ENCODE measurements at places on chromosomes 1 and 21.

GRCh38 chr1:1435106-1435903, at the start of gene VWA1:
VWA1 (plus strand) TSS chr1:1435690; CDS start chr1:1435749, 59 bp downstream.
- peak; percentile 78 for DNase-seq

- DNase-seq = no peak
Measured at GRCh38 chr21:44999972-45000636, 60.3 kb downstream of the SLX9 start.

DNA sequence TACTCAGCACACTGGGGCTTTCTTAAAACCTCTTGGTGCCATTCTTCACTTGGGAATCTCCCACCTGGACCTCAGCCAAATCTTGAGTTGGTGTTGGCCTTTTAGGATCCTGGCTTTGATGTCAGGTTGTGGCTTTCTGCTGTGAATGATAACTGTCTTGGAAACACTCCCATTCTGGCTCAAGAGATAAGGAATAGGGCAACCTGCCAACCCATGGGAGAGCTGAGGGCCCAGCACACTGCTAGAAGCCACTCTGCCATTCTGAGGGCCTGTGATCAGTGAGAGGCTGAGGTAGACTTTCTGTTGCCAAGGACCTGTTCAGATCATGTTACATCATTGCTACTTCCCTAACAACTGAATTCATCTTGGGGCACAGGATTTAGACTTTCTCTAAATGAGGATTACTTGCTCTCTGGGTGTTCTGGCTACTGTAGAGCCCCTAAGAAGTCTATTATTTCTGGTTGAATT, 45.8 kb downstream of the TTC39A start:
- no peak for DNase-seq

DNA sequence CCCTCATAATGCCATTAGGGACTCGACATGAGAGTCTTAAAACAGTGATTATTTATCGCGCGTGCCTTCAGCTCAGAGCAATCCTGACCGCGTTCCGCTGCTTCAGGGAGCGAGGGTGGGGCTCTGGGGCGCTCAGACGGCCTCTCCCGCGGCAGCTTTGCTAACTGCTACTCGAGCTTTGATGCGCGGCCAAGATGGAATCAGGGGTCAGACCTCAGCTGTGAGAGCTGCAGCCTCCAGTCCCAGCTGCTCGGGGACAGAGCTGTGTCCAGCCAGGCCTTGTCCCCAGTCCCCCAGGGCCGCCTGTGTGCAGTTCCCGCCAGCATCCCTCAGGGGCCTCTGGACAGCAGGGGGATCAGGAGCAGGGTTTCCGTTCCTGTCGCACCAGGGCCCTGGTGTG, 104.6 kb upstream of the TTC34 start:
- DNase-seq = no peak

GRCh38 chr1:222045786-222046185, 303.9 kb upstream of the DUSP10 start:
- DNase-seq = no peak

GRCh38 chr1:184928394-184928793, 45.9 kb downstream of the NIBAN1 start:
- DNase-seq = no peak

DNA sequence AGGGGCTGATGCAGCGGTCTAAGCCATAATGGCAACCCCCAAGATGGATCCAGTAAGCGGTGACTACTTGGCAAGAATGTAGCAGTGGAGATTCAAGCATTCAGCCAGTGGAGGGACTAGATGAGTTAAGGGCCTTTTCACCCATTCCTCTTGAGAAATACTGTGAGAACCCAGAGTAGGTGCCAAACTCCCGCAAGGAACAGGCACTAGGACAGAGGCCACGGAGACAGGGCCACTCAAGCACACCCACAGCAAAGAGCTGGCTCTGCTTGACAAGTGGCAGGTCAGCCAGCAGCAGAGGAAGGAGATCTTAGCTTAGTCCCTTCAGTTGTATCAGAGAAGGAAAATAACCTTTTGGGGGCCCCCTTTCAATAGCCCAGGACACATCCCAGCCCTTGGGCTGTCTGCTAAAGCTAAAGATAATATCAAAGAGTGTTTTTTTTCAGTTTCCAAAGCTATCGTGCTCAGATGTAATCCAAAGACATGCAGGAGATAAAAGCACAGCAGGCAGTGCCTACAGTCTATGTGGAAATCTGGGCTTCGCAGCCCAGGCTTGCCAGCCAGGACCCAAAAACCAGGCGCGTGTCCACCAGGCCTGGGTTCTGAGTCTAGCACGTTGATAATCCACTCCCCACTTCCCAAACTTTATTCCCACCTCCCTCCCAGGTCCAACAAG, 62.0 kb upstream of the GOLT1A start:
- DNase-seq = no peak

DNA sequence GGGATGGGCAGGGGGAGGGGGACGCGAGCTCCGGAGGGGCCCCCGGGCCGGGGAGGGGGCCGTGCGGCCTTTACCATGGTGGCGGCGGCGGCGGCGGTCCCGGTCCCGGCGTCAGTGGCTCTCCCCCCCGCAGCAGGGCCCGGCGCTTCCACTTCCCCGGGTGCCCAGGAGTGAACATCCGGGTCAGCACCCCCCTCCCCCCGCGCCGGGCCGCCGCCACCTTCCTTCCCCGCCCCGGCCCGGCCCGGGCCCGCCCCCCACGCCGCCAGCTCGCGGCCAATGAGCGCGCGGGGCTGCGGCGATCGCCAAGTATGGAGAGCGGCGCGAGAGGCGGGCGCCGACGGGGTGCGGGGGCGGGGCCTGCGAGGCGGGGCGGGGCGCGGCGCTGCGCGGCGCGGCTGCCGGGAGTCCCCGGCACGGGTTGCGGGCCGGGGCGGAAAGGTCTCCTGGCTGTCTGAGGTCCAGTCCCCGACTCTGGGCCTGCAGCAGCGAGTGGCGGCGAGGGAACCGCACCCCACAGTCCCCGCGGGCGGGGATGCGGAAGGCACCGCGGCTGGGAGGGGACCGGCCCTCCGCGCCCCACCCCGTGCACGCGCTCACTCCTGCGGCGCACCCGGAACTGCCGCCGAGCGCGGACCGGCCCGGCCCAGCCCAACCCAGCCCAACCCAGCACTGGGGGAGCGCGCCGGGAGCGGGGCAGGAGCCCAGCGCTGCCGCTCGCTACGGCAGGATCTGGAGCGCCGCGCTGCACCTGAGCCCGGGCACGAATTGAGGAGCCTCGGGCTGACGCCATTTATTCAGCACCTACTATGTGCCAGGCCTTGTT, at the start of gene CAPZB:
TSS of gene CAPZB (minus strand) at position 178 of the 826 bp plus-strand sequence. CDS start at position 77, 101 bp downstream.
- DNase-seq = peak; percentile 97

- DNase-seq = peak; percentile 77
Measured at GRCh38 chr1:110674337-110675059, at the start of gene KCNA3. KCNA3 (minus strand) TSS chr1:110674940; CDS start chr1:110674809, 131 bp downstream.

- DNase-seq = no peak
Measured at GRCh38 chr1:49098866-49099265, 322.2 kb upstream of the BEND5 start.

DNA sequence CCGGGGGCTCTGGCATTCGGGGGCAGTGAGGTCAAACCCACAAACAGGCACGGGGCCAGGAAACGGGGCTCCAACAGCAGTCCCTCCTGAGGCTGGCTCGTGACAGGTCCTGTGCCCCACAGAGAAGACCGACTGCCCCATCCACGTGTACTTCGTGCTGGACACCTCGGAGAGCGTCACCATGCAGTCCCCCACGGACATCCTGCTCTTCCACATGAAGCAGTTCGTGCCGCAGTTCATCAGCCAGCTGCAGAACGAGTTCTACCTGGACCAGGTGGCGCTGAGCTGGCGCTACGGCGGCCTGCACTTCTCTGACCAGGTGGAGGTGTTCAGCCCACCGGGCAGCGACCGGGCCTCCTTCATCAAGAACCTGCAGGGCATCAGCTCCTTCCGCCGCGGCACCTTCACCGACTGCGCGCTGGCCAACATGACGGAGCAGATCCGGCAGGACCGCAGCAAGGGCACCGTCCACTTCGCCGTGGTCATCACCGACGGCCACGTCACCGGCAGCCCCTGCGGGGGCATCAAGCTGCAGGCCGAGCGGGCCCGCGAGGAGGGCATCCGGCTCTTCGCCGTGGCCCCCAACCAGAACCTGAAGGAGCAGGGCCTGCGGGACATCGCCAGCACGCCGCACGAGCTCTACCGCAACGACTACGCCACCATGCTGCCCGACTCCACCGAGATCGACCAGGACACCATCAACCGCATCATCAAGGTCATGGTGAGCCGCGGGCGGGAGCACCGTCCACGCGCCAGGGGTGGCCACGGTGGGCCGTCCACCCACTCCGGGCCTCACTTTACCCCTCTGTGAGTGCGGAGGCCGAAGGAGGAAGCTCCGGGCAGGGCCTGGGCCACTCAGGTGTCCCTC, 14.2 kb downstream of the COL6A2 start:
- peak; percentile 0 for DNase-seq

- no peak for DNase-seq
Measured at GRCh38 chr1:218692808-218693207, 347.7 kb downstream of the TGFB2 start.

DNA sequence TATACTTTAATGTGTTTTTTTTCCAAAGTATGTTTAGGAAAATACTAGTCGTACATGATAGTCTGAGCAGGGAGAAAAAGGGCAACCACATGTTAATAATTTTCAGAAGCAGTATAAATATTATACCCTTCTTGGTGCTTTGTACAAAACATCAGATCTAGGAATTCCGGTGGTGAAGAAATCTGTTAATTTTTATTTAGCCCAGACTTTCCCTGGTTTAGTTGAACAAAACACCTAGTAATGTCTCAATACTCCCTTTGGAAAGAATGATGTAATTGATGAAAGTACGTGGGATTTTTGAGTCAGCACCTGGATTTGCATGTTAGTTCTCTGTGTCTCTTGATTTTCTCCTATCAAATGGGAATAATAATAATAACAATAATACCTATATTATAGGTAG, 38.4 kb upstream of the KCNK2 start:
- DNase-seq = no peak

GRCh38 chr1:20322825-20323612, 32.3 kb downstream of the VWA5B1 start:
- DNase-seq = peak; percentile 67

GRCh38 chr21:28247454-28248020, 745.1 kb downstream of the LTN1 start:
- DNase-seq = no peak

DNA sequence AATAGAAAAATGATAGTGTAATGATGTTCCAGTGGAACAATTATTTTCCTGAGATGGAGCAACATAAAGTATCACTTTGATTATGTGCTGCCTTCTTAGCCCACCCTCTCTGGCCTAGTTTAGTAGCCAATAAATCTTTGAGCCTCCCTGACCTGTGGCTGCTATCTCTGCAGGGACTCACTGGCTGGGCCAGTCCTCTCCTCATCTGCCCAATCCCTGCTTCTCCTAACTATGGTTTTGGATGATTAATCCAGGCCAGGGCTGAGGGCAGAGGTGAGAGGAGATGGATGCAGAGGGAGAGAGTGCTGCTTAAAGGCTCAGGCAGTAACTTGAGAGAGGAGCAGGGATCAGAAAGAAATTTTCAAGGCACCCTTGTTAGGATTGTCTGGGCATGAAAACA, 89.0 kb upstream of the CD34 start:
- no peak for DNase-seq

- DNase-seq = no peak
Measured at GRCh38 chr1:51728611-51729155, 111.8 kb downstream of the OSBPL9 start.

DNA sequence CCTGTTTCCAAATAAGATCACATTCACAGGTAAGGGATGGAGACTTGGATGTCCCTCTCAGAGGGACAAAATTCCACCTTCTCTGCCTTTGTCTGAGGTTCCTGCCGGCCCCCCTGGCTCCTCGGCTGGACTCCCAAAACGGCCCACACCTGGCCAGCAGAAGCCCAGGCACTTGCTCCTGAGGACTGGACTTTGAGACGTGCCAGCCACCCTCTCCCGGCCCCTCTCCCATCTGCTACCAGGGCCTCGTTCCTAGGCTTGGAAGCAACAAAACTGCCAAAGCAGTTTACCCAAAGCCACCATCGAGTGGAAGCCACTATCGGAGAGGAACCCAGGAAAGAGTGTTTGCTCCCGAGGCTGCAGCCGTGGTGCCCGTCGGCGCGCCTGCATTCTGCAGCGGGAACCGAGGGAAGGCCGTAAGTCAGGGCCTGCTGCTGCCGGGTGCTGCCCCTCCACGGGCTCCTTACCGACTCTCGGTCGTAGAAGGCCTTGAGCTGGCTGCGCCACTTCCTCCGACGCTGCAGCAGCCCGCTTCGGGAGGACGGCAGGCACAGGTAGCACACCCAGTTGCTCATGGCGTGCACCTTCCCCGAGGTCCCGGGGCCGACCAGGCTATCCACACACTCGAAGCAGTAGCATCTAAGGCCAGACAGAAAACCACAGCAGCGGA, 3.5 kb downstream of the DNMT3L start:
- DNase-seq = no peak

- DNase-seq = no peak
Measured at GRCh38 chr21:30882866-30883597, 1.7 kb upstream of the KRTAP11-1 start.

GRCh38 chr1:177857285-177857684, 112.6 kb downstream of the SEC16B start:
- no peak for DNase-seq

GRCh38 chr1:214321705-214322453, 40.9 kb downstream of the SMYD2 start:
- DNase-seq = no peak

- no peak for DNase-seq
Measured at GRCh38 chr1:96465441-96465840, 256.1 kb upstream of the PTBP2 start.

DNA sequence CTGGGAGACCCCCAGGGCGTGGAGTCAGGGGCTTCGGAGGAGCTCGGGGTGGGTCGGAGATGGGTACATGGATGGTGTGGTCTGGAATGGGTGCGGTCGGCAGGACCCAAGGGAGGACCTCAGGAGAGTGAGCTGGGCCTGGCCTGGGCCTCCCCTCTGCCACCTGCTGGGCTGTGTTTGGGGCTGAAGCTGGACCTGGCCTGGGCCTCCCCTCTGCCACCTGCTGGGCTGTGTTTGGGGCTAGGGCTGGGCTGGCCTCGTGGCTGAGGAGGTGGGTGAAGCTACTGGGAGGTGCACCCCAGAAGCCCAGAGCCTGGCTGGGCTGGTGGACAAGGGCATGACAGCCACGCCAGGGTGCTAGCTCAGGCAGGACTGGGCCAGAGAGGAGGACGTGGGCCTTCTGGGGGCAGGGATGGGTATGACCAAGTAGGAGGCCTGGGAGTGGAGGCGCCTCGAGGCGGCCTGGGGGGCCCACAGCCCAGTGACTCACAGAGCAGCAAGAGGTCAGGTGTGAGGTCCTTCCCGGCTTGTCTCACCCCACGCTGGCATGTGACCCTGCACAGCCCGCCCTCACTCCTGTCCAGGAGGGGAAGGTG, 14.5 kb downstream of the SAMD11 start:
- peak; percentile 37 for DNase-seq

GRCh38 chr1:50972766-50973165, 2.7 kb downstream of the CDKN2C start:
- DNase-seq = no peak

DNA sequence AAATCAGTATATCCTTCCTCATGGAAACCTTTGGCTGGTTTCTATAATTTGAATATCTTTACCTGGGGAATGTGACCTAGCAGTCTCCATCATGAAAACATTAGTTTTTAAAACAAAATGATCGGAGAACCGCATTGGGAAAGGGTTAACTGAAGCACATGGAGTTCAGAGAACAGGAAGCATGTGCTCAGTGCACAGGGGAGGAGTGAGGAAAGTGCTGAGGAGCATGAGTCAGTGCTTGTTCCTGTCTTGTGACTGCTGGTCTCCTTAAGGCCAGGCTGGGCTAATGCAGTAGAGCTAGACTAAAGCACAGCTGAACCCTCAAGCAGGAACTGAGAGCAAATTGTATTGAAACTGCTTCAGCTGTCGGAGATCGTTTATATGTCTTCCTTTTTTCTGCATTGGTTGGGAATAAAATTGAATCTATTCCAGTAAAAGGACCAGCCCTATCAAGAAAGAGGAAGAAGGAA, 5.8 kb downstream of the IFI16 start:
- peak; percentile 78 for DNase-seq

- DNase-seq = no peak
Measured at GRCh38 chr21:46503922-46504550, 45.3 kb downstream of the DIP2A start.

Data from stimulated activated CD4-positive, alpha-beta T cell treated with anti-CD3 and anti-CD28 coated beads, Interleukin-15, amount 100 ng/mL, for 24 hours (primary cell).